Right hindlimb (tissue), 1 donor: ENCODE measurements at places on chromosomes 11 and 22.

DNA sequence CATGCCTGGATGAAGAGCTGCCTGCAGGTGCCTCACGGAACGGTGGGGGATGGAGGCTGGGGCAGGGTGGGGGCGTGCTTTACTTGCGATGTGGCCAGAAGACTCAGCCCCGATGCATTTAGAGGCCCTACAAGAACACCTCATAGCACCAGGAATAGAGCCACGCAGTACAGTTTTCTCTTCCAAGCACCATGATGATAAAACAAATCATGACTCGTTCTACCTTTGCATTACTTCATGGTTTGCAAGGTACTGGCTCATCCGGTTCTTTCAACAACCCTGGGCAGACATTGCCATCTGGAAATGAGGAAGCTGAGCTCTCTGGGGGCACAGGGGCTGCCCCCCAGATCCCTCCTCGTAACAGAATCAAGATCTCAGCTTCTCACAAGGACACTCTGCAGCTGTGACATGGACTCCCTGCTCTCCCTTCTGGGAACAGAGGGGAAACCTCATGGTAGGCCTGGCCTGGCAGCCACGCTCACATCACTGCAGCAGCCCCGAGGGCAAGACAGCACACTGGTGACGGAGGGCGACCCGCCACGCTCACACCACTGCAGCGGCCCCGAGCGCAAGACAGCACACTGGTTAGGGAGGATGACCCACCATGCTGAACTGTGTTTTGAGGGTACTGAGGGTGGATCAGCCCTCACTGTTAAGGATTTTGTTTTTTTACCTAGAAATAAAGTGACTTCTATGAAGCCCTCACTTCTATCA lies 46.9 kb downstream of the PHF21B start:
- DNase-seq = no peak

DNA sequence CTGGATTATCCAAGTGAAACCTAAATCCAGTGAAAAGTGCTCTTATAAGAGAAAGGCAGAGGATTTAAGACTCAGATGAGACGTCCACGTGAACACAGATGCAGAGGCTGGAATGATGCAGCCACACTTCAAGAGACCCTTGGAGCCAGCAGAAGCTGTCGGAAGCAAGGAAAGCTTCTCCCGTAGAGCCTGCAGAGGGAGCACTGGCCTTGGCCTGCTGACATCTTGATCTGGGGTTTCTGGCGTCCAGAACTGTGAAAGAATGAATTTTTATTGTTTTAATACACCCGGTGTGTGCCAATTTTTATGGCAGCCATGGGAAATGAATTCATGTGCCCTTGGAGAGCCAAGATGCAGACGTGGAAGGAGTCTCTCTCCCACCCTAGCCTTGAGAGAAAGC lies 407.0 kb upstream of the B3GAT1 start:
- DNase-seq = no peak

DNA sequence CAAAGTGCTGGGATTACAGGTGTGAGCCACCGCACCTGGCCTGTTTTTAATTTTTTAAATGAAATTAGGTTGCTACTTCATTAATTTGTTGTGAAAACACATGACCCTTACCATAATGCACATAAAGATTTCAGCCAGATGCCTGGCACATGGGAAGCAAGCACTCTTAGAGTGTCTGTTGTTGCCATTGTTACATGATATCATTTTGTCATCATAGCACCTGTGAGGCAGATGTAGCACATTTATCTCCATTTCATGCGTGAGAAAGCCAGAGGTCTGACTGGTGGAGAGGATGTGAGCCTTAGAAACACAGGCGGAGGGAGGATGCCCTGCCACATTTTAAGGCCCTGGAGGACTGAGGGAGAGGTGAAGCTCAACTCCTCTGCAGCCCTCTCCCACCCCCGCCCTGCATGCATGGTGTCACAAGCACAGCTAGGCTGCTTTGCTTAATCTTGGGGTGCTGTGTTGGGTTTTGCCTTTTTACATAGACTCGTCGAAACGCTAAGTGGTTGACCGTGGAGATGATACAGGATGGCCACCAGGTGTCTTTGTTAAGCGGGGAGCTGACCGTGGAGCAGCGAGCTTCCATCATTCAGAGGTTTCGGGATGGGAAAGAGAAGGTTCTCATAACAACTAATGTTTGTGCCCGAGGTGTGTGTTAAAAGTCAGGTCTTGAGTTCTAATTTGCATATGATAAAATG lies 14.0 kb downstream of the DDX25 start:
- no peak for DNase-seq

DNA sequence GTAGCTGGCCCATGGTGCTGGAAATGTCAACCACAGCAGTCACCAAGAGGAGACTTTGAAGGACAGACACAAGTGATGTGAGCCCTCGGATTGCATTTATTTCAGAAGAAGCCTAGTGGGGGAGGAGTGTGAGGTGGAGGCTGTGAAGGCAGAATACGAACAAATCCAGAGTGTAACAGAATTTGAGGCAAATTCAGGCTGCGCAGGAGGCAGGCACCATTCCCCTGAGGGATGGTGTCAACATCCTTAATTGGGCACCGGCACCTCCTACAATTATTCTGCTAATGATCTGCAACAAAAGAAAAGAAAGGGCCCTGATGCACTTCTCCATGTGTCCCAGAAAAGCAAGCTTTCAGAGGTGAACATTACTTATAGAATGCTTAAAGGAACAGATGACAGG lies 32.2 kb downstream of the CWC15 start:
- DNase-seq = no peak

- DNase-seq = no peak
Measured at GRCh38 chr11:26865703-26866102, 128.2 kb upstream of the FIBIN start.
